ENCODE measurements at places on chromosomes 12 and 14.

DNA sequence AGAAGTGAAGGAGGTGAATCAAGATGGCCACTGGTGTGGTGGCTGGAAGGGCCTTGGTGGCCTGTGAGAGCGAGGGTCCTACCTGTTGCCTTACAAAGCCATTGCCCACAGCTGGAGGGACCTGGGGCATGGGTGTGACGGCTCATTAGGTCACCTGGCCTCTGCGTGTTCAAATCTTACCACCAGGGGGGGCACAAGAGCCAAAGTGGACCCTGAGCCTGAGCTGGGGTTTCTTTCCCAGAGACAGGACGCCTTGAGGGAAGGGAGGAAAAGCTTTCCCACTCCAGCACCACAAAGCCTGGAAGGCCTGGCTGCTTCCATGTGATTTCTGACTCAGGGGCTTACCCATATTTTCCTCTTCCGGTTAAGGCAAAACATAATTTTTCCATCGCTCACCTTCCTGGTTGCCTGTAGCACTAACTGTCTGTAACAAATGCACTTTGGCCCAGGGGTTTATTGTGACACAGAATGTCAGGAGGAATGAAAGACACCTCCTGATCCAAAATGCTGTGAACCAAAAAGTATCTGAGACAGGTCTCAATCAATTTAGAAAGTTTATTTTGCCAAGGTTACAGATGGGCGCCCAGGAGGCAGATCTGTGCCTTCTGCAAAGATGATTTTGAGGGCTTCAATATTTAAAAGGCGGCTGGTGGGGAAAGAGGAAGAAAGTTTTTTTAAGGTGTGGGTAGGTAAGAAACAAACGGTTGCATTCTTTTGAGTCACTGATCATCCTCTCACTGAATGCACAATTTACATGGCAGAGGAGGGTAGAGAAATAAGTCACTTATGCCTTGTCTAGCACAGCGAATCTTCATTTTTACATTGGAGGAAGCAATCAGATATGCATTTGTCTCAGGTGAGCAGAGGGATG is 4.3 kb upstream of the CD9 start:
- DNase-seq: peak; percentile 49

DNA sequence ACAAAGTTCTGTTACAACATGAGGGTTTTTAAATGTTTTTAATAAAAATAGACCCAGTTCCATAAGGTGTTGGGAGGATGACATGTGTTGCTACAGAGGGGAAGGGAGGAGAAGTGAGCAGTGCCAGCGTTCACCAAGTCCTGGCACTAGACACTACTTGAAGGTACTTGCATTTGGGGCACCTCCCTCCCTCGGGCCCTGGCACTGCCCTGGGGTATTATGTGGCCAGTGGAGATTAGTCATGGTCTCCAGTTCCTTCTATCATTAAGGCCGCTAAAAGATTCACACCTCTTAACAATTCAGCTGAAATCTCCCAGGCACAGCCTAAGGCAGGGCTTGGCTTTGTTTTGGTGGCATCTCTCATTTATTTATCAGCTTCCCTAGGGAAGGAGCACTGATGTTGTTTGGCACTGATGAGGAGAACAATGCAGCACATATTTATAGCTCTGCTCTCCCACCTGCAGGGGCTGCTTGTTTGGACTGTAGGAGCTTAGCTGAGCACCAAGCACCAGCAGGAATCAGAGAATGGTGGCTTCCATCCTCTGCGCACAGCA is 155.5 kb upstream of the NTF3 start:
- no peak for DNase-seq

GRCh38 chr14:105091517-105092170 is 26.4 kb upstream of the GPR132 start:
- DNase-seq: no peak

- DNase-seq: no peak
Measured at GRCh38 chr12:110279566-110280375, 1.3 kb upstream of the ATP2A2 start.

DNA sequence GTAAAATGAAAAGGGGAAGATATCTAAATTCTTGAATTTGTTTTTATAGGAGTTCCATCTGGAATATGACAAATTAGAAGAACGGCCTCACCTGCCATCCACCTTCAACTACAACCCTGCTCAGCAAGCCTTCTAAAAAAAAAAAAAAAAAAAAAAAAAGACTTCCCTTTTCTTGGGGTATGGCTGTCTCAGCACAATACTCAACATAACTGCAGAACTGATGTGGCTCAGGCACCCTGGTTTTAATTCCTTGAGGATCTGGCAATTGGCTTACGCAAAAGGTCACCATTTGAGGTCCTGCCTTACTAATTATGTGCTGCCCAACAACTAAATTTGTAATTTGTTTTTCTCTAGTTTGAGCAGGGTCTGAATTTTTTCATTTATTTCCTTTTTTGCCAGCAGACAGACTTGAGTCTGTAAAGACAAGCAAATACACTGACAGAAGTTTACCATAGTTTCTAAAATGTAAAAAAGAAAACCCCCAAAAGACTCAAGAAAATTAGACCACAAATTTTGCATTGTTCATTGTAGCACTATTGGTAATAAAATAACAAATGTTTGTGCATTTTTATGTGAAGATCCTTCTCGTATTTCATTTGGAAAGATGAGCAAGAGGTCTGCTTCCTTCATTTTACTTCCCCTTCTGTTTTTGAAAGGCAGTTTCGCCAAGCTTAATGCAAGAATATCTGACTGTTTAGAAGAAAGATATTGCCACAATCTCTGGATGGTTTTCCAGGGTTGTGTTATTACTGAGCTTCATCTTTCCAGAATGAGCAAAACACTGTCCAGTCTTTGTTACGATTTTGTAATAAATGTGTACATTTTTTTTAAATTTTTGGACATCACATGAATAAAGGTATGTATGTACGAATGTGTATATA is 12.1 kb upstream of the KCNMB4 start:
- no peak for DNase-seq

DNA sequence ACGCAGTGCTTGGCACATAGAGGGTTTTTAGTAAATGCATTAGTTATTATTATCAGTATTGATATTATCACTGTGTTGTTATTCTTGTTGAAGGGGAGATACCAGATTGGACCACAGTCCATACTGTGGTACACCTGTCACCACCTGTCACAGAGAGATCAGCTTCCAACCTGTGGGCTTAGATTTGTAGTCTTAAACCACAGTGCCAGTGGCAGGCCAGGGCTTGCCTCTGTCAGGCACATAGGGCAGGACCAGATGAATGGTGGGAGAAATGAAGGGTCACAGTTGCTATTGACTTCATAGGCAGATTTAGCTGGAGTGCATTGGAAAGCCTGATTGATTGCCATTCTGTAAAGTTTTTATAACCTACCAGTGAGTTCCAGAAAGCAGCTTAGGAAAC is 35.1 kb downstream of the ARL1 start:
- no peak for DNase-seq

GRCh38 chr12:117312770-117313169 is 48.7 kb downstream of the NOS1 start:
- DNase-seq: no peak

- no peak for DNase-seq
Measured at GRCh38 chr12:132187646-132188450, 43.6 kb downstream of the NOC4L start.

GRCh38 chr12:89461649-89462612 is 62.7 kb downstream of the GALNT4 start:
- DNase-seq: no peak

DNA sequence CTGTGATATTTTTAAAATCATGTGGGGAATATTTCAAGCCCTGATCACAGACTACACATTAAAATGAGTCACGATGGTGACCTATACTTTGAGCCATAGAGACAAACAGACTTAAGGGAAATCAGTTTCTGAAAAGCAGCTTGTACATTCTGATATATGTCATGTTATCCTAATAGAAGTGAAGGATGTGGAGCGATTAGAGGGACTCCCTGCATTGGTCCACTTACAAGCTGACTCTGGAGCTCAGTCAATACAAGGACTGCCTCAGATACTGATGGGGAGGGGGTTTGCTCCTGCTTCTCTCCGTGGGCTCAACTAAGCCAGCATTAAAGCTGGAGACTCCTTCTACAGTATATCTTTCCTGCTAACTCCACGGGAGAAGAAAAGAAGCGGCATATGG is 173.5 kb downstream of the ALG10B start:
- DNase-seq: no peak

DNA sequence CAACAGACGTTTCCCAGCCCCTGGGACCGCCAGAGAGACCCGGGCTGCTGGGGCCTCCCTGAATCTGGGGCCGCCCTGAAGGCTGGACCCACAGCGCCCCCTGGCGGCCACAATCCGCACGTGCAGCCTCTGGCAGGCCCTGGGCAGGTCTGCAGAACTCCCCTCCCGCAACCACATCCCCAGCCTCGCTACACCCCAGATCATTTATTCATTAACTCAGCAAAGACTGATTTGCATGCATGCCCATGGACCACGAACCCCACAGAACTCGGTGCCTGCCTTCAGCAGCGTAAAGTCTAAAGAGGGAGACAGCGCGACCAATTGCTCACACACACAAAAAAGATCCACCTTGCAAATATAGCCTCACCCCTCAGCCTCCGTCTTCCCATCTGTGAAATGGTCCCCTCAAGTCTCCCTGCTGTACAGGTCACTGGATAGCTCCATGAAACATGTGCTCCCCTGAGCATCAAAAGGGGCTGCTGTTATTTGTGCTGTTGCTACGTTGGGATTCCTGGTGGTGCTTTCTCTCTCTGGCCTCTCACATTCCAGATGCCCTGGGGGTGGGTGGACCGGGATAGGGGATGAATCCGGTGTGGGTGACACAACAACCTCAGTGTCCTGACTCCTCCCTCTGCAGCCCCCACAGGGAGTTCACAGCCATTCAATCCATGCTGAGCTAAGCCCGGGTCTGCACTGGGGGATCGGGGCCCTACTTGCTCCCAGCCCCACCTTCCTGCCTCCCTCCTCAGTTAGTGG is 96.4 kb downstream of the SCARB1 start:
- peak; percentile 55 for DNase-seq

DNA sequence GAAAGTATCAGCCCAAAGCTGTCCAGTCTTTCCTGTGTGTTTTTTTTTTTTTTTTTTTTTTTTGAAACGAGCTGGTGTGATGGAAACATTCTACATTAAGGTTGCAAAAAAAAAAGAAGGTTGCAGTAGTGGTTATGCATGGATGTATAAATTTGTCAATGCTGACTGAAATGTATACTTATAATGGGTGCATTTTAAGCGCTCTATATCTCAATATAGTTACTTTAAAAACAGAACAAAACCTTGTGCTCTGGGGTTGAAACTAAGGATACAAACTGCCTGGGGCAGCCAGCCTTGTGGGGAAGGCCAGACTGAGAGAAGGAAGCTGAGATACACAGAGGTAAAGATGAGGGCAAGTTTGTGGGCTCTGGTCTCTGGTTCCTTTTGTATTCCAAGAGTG is 87.3 kb upstream of the RMST start:
- DNase-seq: no peak

- no peak for DNase-seq
Measured at GRCh38 chr12:58896278-58896677, 24.0 kb downstream of the LRIG3 start.

DNA sequence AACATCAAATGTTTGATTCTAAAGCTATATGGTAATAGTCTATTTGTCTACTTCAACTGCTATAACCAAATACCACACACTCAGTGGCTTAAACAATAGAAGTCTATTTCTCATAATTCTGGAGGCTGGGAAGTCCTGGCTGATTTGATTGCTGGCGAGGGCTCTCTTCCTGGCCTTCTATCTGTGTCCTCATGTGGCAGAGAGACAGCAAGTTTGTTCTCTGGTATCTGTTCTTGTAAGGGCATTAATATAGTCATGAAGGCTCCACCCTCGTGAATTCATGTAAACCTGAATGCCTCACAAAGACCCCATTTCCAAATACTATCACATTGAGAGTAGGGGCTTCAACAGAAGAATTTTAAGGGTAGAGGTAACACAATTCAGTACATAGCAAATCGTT is 34.1 kb downstream of the TRMT5 start:
- no peak for DNase-seq

GRCh38 chr12:43120150-43120549 is 431.9 kb downstream of the ADAMTS20 start:
- no peak for DNase-seq

- no peak for DNase-seq
Measured at GRCh38 chr12:47903151-47903611, 1.6 kb downstream of the VDR start.

DNA sequence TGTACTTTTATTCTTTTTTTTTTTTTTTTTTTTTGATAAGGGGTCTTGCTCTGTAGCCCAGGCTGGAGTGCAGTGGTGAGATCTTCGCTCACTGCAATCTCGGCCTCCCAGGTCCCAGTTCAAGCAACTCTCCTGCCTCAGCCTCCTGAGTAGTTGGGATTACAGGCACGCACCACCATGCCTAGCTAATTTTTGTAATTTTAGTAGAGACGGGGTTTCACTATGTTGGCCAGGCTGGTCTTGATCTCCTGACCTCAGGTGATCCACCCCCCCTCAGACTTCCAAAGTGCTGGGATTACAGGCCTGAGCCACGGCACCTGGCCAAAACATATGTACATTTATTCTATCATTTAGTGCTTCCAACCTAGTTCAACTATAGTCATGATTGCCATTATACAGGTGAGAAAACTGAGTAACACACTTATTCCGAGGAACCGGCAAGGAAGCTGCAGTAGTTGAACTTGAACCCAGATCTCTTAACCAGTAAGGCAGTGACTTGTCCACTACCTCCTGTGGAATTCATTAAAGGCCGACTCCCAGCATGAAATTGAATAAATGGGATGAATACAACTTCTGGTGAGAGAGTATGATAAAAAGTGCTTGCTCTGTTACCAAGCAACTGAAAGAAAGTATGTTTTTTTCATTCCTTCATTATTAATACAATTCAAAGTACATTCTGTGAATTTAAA is 755 bp upstream of the ATF7IP start:
- DNase-seq: no peak

- DNase-seq: no peak
Measured at GRCh38 chr12:96571101-96571862, 81.9 kb downstream of the CFAP54 start.

GRCh38 chr14:104421401-104421821 is 158.2 kb upstream of the C14orf180 start:
- DNase-seq: no peak

DNA sequence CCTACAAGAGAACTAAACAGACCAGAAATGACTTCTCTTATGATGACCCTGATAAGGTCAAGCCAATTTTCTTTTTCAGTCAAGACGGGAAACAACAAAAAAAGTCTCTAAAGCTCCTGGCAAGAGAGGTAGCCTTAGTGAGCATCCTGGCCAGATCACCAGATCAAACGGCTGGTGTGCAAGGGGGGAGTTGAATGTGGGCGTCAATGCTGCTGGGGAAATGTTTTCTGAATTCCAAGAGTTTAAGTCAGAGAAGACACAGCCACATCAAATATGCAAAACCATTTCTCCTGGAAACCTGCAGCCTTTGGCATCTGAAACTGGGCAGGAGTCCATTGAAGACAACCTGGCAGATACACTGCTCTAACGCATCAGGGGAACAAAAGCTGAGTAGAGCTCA is 16.0 kb upstream of the SELPLG start:
- no peak for DNase-seq

DNA sequence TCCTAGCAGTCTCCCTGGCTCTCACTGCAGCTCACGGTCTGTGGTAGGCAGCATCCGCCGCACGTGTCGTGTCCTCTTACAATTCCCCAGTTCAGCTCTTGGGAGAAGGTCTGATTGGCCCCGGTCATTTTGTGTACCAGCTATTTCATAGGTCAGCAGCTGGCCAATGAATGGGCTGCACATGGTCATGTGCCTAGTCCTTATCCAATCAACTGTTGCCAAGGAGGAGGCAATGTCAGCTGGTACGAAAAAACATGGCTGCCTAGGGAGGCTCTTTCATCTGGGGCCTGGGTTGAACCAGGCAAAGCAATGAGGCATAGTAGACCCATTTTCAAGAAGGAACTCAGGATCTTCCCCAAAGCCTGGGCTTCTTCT is 46.1 kb downstream of the RNFT2 start:
- no peak for DNase-seq

Data from stimulated activated CD8-positive, alpha-beta memory T cell treated with anti-CD3 and anti-CD28 coated beads, Interleukin-15, amount 100 ng/mL, for 4 hours (primary cell).